ENCODE measurements at places on chromosomes 16 and 17. TPM values are rescaled to one million over a fixed set of nuclear protein-coding genes. Genes with fewer than 3 reads are reported as not detected.

The HEATR9 gene
- total RNA-seq, result 2.3 TPM

The FOXO3B gene
- 6.1 TPM for total RNA-seq

DNA sequence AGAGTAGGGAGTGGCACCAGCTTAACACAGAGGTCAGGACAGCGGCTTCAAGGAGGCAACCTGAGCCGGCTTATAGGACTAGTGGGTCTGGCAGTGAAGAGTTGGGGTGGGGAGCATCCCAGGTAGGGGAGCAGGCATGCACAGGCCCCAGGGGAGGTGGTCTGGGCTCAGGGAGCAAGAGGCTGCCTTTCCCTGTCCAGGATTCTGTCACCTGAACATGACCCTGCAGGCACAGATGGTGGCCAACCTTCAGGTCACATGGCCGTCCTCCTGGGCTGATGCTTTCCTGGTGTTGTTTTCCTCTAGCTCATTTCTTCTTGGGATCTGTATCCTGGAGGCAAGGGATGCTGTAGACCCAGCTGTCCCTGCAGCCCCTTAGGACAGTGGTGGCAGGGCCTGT lies 3.5 kb upstream of the MYO15A start:
- H3K4me3 ChIP-seq, result no peak overlapping the region
- H3K36me3 ChIP-seq, result no peaks in the 10 kb centered on the region
- no peak overlapping the region for H3K27ac ChIP-seq

DNA sequence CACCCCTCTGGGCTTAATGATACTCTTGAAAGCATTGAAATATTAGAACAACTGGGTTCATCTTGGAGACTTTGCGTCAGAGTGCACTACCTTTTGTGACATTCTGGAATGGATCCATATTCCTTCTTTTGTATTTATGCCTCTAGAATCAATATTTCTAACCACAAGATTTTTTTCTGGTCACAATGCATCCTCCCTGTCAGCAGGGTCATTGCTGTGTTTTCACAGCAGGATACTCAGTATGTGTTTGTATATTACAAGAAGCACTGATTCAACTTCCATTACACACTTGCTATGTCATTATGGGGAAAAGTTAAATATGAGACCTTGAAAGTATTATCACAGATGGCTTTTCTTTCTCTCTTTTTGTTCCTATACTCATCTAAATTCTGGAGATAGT lies 370.0 kb downstream of the HS3ST3B1 start:
- no peaks in the 10 kb centered on the region for H3K27me3 ChIP-seq
- H3K4me3 ChIP-seq, result no peak overlapping the region
- no peaks in the 10 kb centered on the region for H3K36me3 ChIP-seq
- H3K4me1 ChIP-seq, result no peaks in the 10 kb centered on the region

DNA sequence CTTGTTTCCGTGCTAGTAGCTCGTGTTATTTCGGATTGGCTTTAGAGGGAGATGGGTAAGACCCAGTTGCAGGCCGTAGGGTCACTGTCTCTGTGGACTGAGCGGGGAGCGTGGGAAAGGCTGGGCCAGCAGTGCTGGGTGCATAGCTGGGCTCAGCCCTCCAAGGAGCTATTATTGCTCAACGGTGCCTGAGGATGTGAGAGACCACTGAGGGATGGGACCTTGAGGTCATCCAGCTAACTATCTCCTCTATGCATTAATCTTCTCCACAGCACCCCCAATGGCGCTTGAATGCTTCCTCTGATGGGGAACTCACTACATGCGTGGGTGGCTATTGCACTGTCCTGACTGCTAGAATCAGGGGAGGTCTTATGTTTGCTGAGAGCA lies 126.1 kb upstream of the FOXF1 start:
- no peaks in the 10 kb centered on the region for H3K36me3 ChIP-seq
- DNase-seq, result no peak
- H3K4me3 ChIP-seq, result no peak overlapping the region

All from CD8-positive, alpha-beta memory T cell (primary cell).